Activated naive CD8-positive, alpha-beta T cell treated with anti-CD3 and anti-CD28 coated beads, Interleukin-2, amount 50 U/mL, for 16 hours (primary cell): ENCODE measurements at places on chromosomes 3 and 15.

- no peak for DNase-seq
Measured at GRCh38 chr3:149969110-149969939, 1.4 kb downstream of the PFN2 start.

DNA sequence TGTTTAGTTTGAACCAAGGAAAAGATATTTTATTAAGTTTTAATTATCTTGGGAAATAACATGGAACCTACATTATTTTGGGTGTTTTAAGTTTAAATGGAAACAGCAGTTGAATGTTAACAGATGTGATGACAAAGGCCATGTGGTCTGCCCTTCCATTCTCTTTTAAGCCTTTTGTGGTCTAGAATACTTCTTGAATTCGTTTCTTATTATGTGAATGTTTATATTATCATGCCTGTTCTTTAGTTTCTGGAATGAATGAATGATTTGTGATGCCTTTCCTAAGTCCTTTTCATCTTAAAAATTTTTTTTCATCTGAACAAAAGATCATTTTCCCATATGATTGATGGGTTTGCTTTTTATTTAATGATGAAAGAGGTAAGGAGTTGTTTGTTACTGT lies 44.6 kb downstream of the SNRK start:
- DNase-seq = no peak

DNA sequence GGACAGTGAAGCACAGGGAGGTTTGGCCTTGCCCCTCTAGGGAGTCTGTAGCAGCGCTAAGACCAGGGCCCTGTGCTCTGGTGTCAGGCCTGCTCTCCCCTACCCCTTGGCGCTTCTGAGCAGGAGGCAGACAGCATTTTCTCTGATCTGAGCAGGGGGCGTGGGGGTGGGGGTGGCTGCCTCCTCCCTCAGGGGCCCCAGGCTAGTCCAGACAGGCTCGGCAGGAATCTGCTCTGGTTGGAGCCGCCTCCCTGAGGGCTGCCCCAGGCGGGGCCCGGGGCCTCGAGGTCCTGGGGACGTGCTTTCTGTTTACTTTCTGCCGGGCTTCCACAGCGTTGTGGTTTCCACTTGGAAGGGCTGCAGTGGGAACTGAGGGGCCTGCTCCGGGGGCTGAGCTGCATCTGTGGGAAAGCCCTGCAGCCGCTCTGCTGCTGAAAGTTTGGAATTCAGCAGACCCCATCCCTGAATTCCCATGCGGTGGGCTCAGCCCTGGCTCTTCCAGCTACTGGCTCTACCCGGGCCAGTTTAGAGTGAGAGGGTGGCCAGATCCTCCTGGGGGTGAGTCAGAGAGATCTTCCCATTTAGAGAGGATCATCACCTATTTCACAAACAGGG lies 105.4 kb downstream of the LINGO1 start:
- DNase-seq = no peak

- no peak for DNase-seq
Measured at GRCh38 chr3:175980486-175981090, 1121.5 kb downstream of the NAALADL2 start.

GRCh38 chr3:25448750-25449692 lies 21.0 kb downstream of the RARB start:
- no peak for DNase-seq

DNA sequence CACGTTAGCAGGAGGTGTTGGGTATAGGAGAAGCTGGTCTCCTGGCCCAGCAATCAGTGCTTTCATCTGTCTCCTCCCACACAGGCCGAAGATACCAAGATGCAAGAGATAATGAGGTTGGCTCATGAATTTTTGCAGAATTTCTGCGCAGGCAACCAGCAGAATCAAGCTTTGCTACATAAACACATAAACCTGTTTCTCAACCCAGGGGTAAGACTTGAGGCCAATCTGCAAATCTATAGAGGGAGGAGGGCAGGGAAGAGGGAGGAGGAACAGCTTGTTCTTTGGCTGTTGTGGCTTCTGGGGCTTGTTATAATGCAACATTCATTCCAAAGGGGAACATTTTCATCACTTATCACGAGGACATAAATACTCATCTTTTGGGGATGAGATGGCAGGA lies 195.3 kb downstream of the ITPR1 start:
- DNase-seq = no peak
